ENCODE measurements at places on chromosomes 5 and 9.

DNA sequence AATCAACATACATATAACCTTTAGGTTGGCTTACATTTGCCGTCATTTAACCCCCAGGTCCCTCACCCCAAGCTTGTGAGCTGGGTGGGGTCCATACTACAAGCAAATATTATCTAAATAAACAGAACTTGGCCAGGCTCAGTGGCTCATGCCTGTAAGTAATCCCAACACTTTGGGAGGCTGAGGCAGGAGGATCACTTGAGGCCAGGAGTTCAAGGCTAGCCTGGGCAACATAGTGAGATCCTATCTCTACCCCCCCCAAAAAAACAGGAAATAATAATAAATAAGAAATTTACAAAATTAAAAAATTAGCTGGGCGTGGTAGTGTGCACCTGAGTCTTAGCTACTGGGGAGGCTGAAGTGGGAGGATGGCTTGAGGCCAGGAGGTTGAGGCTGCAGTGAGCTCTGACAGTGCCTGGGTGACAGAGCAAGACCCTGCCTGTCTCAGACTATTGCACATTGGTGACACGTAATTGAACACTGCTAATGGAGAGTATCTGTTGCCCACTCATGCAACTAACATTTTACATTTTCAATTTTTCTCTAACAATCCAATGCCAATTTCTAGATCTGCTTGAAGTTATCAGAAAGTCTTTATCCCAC is 18.9 kb downstream of the FNBP1 start:
- DNase-seq = no peak

DNA sequence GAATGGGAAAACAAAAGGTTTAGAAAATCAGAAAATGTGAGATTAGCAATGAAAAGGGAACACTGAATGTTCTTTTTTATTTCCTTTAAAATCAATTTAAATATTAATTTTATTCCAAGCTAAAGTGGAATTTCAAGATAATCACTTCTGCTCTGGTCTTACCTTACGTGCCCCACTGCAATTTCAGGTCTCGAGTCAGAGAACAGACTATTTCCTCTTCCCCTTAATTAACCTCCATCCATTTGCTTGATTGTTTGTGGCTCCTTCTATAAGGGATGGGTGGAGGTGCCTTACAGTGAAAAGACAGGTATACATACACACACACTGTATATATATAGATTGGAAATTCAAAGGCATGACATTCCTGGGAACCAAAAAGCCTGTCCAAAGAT is 137.1 kb downstream of the SUSD1 start:
- DNase-seq = no peak

DNA sequence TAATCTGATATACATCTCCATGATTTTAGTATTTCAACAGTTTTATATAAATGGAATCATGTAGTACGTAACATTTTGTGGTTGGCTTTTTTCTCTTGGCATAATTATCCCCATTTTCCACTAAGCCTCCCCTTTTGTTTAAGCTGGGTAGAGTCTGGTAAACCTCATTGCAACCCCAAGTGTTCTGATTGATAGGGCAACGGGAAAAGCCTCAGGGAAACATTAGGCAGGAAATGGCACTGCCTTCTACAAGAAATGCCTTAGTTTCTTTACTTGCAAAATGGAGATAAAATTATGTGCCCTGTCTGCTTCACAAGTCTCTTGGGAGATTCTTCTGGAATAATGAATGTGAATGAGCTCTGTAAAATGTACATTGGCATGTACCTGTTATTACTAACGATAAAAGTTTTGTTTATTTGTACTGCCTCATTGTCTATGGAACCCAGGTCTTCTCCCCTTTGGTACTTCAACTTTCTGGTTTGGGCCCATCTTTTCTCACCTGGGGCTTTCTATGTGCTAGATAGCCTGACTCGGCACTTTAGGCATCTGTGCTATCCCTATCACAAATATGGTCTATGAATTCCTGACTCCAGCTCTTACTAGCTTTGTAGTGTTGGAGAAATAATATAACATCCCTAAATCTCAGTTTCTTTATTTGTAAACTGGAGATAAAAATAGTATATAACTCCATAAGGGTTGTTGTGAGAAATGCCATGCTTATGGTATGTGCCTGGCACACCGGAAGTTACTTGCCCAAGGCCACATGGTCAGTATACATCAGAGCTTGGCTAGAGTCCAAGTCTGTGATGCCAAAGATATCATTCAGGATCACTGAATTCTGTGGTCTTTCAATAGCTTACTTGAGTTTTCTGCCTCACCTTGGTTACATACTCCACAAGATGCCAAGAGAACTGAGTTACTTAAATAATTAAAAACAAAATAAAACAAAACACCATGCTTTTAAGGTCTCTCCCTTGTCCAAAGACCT is 48.2 kb upstream of the ZNF169 start:
- DNase-seq = no peak

DNA sequence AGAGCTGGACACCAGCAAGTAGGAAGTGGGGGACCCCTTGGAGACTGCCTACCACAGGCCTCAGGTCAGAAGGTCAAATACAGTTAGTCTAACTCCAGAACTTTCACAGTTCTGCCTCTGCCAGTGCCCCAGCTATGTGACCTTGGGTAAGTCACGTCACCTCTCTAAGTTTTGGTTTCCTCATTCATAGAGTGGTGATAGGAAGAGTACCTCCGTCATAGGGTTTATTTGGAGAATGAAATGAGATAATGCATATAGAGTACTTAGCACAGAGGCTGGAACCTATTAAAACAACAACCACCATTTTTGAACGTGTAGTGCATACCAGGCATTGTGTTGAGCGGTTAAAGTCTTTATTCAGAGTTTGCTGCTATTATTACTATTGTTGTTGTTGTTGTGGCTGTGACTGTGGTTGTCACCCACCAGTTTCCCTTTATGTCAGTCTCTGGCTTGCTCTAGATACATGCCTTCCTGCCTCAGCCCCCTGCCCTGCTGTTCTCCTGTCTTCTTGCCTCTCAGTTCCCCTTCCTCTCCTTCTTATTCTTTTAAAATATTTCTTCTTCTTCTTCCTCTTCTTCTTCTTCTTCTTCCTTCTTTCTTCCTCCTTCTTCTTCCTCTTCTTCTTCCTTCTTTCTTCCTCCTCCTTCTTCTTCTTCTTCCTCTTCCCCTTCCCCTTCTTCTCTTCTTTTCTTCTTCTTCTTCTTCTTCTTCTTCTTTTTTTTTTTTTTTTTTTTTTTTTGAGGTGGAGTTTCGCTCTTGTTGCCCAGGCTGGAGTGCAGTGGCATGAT is 67.8 kb downstream of the RALGPS1 start:
- no peak for DNase-seq

DNA sequence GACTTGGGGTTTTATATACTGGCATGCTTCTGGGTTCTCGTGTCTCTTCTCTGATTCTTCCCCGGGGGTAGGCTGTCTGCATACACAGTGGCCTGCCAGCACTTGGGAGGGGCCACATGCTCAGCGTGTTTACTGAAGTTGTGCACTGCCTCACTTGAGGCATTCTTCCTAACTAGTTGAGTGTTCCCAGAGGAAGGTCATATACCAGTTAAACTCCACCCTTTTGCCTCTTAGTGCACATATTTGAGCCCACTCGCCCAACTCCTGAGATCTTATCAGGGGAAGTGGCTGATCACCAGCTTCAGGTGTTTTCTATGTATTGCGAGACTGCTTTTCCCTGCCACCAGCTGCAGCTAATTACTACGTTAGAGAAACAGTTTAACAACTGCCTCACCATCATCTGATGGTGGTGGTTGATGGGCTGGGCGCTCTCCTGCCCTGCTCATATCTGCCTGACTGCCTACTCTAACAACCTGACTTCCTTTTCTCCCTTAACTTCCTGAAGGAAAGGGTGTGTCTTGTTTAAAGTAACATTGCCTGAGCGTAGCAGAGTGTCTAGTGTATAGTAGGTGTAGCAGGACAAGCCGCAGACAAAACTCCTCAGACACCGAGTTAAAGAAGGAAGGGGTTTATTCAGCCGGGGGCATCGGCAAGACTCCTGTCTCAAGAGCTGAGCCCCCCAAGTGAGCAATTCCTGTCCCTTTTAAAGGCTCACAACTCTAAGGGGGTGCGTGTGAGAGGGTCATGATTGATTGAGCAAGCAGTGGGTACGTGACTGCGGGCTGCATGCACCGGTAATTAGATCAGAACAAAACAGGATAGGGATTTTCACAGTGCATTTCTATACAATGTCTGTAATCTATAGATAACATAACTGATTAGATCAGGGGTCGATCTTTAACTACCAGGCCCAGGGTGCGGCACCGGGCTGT is 60.1 kb upstream of the CLINT1 start:
- DNase-seq = no peak

GRCh38 chr5:95959888-95960666 is 1.6 kb downstream of the ELL2 start:
- no peak for DNase-seq

All from T-helper 9 cell (primary cell).